Stimulated activated CD4-positive, alpha-beta T cell treated with anti-CD3 and anti-CD28 coated beads, Interleukin-15, amount 100 ng/mL, for 1 hour (primary cell): ENCODE measurements at places on chromosomes 2 and 18.

DNA sequence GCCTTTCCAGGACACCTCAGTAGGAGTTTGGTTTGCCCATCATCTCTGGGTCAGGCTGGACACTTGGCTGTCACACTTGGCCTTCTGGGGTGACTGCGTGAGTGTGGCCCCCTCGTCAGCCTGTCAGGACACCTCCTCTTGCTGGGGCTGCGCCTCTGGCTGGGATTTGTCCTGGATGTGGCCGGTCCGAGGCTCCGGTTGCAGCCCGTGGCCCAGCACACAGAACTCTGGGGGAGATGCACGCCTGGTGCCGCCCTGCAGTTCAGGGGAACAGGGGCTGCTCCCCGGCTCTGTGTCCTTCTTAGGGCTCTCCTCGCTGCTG, 9.6 kb downstream of the PCARE start:
- no peak for DNase-seq

DNA sequence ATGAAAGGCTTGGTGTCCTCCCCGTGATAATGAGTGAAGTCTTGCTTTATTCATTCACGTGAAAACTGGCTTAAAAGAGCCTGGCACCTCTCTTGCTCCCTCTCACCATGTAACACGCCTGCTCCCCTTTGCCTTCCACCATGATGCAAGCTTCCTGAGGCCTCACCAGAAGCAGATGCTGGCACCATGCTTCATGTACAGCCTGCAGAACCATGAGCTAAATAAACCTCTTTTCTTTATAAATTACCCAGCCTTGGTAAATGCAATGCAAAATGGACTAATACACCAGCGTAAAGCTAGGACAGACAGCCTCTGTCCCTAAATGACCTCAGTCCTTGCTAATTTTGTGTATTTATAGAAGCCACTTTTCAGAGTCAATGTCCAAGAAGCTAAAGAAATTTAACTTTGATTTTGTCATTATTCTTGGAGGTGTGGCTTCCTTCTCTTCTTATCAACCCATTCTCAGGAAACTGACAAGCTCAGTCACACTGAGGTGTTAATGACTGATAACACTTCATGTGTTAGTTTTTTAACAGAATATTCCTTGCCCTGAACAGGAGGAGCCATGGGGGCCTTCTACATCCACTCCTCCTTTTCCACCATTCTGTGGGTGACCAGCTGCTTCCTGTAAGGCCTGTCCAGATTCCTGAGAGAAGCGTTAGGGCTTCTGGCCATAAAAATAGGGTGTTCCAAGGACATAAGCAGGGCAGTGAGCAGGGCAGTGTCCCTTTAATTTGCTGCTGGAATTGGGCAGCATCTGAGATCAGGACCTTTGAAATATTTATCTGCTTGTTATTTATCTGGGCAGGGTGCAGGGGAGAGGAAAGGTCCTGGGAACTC, 38.0 kb upstream of the EPAS1 start:
- no peak for DNase-seq

- DNase-seq = no peak
Observed at GRCh38 chr2:86256300-86256699, 57.0 kb downstream of the MRPL35 start.

- DNase-seq = no peak
Observed at GRCh38 chr18:56598422-56598821, 40.0 kb downstream of the TXNL1 start.

DNA sequence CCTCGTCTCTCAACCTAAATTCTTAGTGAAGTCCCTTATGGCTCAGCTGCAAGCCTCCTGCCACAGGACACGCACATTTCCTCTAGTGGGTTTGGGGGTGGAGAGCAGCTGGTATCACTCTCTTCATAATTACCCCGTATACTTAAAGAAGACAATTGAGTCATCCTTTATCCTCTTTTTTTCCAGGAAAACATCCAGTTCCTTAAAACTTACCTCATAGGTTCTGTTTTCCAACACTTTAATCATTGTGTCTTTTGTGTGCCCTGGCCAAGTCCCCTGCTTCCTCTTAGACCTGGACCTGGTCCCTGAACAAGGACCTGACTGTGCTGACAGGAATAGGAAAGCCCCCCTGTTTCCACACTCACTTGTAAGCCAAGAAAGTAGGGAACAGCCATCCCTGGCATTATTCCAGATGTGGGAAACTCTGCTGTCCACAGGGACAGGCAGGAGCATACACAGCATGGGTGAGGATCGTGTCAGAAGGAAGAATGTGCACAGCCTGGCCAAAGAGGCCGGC, 42.3 kb upstream of the MYO1B start:
- DNase-seq = no peak

DNA sequence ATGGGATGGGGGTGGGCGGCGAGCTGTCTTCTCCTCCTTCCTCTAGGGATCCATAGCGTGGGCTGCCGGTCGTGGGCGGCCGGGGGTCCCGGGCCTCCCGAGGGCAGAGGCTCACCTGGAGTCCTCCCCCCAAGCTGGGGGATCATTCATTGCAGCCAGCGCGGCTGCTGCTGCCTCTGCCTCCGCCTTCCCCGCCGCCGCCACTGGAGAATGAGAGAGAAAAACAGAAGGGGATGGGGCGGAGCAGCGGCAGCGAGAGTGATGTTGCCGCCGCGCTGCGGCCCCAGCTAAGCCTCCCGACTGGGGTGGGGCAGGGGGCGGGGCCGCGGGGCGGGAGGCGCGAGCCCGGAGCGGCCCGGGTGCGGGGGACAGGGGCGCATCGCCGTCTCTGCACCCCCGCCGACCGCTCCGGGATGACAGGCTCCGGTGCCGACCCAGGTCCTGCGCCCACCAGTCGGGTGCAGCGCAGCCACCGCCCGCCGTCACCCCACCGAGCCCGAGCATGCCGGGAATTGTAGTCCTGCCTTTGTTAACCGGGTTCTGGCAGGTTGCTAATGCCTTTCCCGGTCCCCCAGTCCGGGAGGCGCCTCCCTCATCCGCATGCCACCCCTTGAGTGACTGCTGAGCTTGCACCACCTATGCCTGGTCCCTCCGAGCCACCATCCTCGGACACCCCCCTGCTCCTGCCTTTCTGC, at the start of gene KIF3C:
KIF3C (minus strand) TSS at position 225 of the 695 bp plus-strand sequence. CDS start 580 bp downstream, outside the sequence.
- peak; percentile 33 for DNase-seq

- no peak for DNase-seq
Observed at GRCh38 chr18:48880931-48881330, 69.8 kb downstream of the SMAD7 start.

- DNase-seq = no peak
Observed at GRCh38 chr2:215521031-215521430, 85.2 kb upstream of the FN1 start.

- no peak for DNase-seq
Observed at GRCh38 chr18:23986600-23987359, 27.8 kb upstream of the TTC39C start.
